Lung microvascular endothelial cell (primary cell): ENCODE measurements at places on chromosomes 16 and 17. TPM values are rescaled to one million over a fixed set of nuclear protein-coding genes. Genes with fewer than 3 reads are reported as not detected.

The NHLRC4 gene
- total RNA-seq = 2.0 and 2.4 TPM in 2 replicates

DNA sequence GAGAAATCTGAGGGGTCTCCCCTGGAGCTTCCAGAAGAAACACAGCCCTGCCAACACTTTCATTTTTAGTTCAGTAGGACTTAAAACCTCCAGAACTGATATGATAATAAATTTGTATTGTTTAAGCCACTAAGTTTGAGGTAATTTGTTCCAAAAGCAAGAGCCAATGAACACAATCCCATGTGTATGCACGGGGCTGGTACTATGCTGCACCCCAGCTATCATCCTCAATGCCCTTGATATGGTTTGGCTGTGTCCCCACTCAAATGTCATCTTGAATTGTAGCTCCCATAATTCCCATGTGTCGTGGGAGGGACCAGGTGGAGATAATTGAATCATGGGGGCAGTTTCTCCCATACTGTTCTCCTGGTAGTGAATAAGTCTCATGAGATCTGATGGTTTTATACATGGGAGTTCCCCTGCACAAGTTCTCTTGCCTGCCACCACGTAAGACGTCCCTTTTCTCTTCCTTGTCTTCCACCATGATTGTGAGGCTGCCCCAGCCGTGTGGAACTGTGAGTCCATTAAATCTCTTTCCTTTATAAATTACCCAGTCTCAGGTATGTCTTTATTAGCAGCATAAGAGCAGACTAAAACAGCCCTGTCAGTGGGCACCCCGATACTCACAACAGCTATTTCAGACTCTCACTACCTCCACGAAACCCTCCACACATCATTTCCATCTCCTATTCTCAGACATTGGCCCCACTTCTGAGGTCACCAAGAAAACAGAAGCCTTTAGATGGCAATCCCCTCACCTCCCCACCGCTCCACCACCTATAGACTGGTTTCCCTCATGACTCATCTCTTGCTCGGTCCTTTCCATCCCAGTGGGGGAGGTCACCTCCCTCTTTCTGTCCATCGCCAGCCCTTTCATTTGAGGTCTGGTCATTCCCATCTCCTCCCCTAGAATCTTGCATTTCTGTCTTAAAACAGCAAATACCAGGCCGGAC is 8.9 kb upstream of the CACNG1 start:
- DNase-seq = no peak

GRCh38 chr16:28910086-28911031 is 14.7 kb downstream of the RABEP2 start:
- DNase-seq = no peak

DNA sequence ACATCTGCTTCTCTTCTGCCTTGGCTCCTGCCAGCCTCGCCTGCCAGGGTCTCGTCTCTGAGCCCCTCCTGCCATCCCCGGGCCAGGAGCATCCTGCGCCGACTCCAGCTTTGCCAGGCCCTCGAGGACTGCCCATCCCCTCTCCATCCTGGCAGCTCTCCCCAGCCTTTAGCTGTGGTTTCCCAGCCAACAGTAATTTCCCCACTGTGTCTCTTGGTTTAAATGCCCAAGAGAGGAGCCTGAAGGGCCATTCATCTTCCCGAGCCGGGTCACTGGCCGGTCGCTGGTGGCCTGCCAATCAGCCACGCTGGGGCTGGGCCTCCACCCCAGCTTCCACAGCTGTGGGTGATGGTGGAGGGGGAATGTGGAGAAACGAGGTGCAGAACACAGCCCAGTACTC is 47.8 kb downstream of the MRC2 start:
- no peak for DNase-seq

The RAB11FIP4 gene
- 0.20 TPM in 1 of 2 replicates, not detected in the other for total RNA-seq

The BLTP2 gene
- total RNA-seq = 107 and 151 TPM in 2 replicates

The GPS1 gene
- total RNA-seq = 61.9 and 64.1 TPM in 2 replicates

- DNase-seq = peak; percentile 67
Observed at GRCh38 chr17:44115585-44116415, 7.6 kb downstream of the HDAC5 start.

DNA sequence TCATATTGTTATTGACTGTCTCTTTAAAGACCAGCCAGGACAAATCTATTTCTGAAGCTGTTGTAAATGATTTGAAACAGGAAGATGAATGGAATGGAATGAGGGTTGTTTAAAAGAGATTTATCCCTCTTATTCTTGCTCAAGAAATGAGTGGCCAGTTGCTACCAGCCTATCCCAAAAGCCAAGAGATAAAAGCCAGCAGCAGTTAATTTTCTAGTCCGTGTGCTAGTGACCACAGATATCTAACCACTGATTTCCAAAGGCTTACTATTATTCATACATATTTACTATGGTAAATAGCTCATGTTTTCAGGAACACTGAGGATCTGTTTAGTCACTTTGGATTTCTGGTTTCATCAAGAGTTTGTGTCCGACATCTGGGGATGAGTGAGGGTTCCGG is 105.7 kb downstream of the CDH13 start:
- DNase-seq = no peak

GRCh38 chr17:40218006-40218739 is 931 bp upstream of the WIPF2 start:
- no peak for DNase-seq

The ZFP3 gene
- total RNA-seq = 0.87 and 1.8 TPM in 2 replicates

- DNase-seq = no peak
Observed at GRCh38 chr16:65453646-65454045, 331.8 kb upstream of the CDH11 start.

DNA sequence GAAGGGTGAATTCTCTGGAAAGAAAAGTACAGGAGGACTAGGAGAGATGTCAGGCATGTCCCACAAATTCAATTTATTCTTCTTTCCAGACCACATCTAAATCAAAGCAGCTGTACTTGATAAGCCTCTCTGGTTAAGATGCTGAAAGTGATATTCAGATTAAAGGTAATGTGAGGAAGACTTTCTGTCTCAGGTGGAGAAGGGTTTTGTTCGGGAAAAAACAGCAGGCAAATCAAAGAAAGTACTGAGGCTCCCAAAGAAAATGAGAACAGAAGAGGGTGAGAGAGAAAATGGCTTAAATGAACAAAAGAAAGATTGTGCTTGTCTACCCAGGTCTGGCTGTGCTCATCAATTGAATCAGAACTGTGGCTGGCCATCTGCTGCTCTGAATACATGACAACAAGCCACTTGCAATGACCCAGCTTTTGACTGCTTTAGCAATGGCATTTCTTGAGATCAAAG is 55.6 kb downstream of the MMD start:
- no peak for DNase-seq

The NPIPB6 gene
- total RNA-seq = not detected in 2 replicates

- DNase-seq = no peak
Observed at GRCh38 chr17:81310949-81311550, 15.9 kb upstream of the SLC38A10 start.

The SHPK gene
- 12.0 and 15.7 TPM in 2 replicates for total RNA-seq

DNA sequence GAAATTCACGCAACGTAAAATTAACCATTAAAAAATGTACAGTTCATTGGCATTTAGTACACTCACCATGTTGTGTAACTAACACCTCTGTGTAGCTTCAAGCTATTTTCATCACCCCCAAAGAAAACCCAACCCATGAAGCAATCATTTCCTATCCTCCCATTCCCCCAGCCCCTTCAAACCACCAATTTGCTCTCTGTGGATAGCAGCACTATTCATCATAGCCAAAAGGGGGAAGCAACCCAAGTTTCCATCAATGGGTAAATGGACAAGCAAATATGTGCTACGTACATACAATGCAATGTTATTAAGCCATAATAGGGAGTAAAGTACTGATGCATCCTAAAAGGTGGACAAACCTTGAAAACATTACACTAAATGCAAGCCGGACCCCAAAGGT is 10.9 kb upstream of the KRT222 start:
- no peak for DNase-seq

DNA sequence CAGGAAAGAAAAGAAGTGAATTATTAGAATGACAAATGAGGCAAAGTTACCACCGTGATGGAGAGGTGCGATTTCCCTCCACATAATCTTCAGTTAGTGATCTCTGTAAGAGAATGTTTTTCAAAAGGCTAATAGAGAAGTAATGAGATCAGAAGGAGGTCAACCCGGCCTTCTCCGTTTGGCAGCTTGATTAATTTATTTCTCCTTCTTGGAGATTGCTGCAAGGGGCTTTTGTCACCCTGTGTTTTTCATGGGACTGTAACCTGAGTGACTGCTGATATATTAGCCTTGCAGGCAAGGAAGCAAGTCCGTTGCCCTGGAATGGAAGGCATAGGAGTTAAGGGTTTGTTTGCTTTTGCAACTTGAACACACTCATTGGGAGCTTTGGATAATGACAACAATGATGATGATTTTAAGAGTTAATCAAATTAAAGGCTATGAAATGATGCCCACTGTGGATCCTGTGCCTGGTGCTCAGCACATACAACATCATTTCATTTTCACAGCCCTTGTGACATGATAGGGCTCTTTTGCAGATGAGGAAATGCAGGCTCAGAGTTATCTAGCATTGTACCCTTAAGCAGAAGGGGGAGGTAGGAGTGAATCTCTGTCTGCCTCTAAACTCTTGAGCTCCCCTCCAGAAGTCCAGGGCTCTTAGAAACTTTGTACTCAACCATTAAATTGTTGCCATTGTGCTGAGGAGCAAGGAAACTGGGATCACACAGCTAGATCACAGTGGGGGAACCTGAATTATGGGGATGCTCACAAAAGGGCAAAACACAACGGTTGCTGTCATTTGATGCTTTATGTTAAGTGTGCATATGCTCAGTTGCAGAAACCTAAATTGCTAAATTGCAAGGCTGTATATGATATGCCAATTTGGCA is 226.3 kb downstream of the WWOX start:
- DNase-seq = no peak

- peak; percentile 71 for DNase-seq
Observed at GRCh38 chr17:79843816-79844800, 4.9 kb upstream of the CBX4 start.

DNA sequence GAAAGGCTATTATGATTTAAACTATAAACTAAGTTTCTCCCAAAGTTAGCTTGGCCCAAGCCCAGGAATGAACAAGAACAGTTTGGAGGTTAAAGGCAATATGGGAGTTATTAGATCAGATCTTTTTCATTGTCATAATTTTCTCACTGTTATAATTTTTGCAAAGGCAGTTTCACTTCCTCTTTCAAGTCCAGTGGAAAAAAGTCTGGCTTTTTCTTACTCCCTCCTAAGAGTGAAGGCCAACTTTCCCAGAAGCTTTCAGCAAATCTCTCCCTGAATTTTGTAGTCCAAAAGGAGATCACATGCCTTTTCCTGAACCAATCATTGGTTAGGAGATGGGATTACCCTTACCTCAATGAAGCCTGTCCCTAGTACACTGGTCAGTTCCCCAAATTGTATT is 9.1 kb upstream of the BLMH start:
- DNase-seq = no peak

DNA sequence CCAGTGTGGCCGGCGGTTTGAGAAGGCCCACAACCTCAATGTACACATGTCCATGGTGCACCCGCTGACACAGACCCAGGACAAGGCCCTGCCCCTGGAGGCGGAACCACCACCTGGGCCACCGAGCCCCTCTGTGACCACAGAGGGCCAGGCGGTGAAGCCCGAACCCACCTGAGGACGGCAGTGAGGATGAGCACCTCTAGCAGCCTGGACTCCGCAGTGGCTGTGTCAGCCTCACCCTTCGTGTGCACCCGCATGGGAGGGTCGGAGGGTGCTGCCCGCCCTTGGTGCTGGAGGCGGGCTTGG is 16.7 kb downstream of the ZNF276 start:
- no peak for DNase-seq

The TEKT3 gene
- total RNA-seq = not detected in 2 replicates

The CNTROB gene
- 10.5 and 11.9 TPM in 2 replicates for total RNA-seq

DNA sequence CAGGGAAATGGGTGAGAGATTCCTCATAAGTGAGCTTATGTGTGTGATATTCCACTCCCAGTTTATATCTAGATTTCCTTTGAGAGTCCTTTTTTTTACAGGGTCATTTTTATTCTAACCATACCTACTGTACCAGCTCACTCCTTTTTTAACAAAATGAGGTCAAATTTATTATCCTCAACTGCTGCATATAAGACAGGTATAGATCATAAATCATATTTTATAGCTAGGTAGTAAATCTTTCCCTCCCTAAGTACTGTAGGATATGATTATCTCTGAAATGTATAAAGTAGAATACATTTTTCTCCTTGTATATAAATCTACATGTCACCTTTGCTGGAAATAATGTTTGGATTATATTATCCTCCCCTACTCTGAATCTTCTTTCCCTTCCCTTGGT is 31.5 kb downstream of the AP2B1 start:
- no peak for DNase-seq

The PTX4 gene
- under 0.01 TPM in 1 of 2 replicates, not detected in the other for total RNA-seq

The SLC16A5 gene
- total RNA-seq = 2.0 and 3.9 TPM in 2 replicates

GRCh38 chr17:49979748-49980479 is 10.9 kb downstream of the DLX4 start:
- DNase-seq = no peak

GRCh38 chr16:85227084-85227945 is 115.0 kb upstream of the CIBAR2 start:
- DNase-seq = no peak

DNA sequence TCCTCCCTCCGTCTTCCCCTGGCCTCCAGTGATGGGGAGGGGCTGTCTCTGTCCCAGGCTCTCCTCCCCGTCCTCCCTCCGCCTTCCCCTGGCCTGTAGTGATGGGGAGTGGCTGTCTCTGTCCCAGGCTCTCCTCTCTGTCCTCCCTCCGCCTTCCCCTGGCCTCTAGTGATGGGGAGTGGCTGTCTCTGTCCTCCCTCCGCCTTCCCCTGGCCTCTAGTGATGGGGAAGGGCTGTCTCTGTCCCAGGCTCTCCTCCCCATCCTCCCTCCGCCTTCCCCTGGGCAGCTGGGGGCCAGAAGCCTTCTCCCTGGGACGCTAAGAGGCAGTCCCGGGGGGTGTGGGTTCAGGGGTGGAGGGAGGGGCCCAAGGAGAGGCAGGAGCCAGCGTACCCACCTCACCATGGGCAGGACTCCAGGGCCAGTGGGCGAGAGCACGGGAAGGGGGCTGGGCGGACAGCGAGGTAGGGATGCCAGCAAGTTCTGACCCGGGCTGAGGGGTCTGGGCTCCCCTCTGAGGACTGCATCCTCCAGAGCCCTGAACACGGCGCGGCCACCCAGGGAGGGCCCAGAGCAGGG is 14.8 kb downstream of the UTS2R start:
- no peak for DNase-seq

DNA sequence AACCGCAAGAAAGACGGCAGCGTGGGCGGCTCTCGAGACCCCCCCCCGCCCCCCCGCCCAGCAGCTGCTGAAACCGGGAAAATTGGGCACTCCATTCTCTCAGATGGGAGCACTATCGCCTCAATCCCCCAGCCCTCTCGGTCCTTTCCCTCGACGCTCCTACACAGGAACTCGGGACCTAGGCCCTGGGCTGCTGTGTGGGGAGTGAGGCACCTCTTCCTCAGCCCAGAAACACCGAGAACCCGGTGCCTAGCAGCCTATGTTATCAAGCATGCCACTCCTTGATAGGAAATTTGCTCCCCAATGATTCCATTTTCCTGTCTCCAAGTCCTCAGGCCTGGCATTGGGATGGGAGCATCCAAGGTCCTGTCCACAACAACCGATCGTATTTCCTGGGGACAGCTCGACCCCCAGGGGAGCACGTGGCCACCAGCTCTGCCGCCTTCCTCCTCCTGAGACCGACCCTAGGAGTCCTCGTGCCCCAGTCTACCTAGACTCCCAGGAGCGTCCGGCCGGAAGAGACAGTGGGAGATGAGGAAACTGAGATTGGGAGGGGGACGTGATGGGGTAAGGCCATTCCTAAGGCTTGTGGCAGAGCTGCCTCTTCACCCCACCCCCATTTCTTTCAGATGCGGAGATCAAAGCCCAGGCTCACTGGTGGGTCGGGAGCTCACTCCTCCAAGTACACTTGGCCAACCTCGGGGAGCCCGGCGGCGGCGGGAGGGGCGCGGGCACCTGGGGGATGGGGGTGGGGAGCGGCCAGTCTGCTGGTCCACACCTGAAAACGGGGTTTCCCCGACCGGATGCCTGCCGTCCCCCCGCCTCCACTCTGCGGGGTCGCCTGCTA is 17.5 kb upstream of the CBX8 start:
- DNase-seq = no peak
